GM06990 (cell line): ENCODE measurements at places on chromosomes 5 and 9.
A peak's percentile ranks its signal among the peaks of the same experiment; 100 is the strongest.

GRCh38 chr5:171899792-171900191 lies 106.6 kb downstream of the FBXW11 start:
- DNase-seq: no peak

DNA sequence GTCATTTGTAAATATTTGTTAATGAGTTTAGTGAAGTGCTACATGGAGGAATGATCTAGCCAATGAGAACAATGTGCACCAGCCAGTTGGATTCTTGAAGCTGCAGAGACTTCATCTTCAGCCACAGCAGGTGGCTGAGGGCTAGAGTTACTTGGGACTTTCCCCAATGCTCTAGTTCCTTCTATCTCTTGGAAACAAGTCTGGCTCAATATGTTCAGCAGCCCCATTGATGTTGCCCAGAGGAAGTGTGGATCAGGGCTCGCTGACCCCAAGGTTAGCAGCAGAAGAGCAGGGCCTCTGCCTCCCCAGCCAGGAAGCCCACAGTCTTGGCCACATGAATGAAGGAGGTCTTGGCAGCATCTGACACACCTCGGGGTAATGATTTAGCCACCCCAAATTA lies 117.5 kb downstream of the SLC1A3 start:
- DNase-seq: peak; percentile 74

- DNase-seq: no peak
These were observed 163.6 kb downstream of the SREK1 start for GRCh38 chr5:66307647-66308241.

GRCh38 chr5:172107571-172107970 lies 80.5 kb downstream of the STK10 start:
- no peak for DNase-seq

- DNase-seq: no peak
These were observed 22.3 kb downstream of the TCF7 start for GRCh38 chr5:134136771-134137170.

- no peak for DNase-seq
These were observed 151.3 kb upstream of the TLX3 start for GRCh38 chr5:171157775-171158174.

GRCh38 chr9:4855841-4856240 lies 63.1 kb downstream of the RCL1 start:
- DNase-seq: no peak

- DNase-seq: no peak
These were observed 69.8 kb downstream of the RNF130 start for GRCh38 chr5:180001742-180002141.

DNA sequence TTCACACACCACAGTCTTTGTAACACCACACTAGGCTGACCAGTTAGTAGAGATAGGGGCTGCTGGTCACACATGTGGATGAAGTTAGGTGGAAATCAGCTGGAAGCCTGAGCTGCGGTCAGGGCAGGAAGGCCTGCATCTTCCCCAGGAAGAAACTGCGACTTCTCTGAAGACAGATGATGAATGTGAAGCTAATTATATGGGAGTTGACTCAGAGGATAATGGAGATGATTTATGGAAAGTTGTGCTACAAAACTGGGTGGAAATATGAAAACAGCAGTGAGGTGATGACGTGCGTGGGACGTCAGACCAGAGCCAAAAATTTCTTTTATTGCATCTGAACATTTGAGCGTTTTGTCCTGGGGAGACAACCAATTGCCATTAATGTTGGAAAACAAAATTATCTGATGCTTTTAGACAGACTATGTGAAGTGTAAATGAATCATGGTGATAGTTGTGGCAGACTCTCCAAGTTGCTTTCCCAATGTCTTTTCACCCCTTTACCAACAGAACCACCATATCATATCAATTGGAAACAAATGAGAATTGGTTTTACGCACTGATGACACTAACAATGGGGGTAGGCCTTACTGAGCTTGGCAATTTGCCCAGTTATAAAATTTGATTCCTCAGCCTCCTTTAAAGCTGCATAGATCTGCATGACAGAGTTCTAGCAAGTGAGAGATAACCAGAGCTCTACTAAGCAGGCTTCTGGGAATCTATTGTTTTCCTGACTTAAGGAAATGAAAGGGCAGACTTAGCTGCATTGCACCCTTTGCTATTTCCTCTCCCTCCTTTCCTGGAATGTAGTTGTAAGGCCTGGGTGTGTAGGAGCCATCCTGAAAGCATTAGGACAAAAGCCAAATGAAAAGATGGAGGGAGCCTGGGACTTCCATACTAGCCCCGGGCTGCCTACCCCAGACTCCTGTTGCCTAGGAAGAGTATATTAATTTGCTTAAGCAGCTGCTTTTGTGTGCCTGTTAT lies 84.0 kb downstream of the RAB3C start:
- no peak for DNase-seq

- DNase-seq: no peak
These were observed 829.6 kb upstream of the ZNF608 start for GRCh38 chr5:125575891-125576505.

DNA sequence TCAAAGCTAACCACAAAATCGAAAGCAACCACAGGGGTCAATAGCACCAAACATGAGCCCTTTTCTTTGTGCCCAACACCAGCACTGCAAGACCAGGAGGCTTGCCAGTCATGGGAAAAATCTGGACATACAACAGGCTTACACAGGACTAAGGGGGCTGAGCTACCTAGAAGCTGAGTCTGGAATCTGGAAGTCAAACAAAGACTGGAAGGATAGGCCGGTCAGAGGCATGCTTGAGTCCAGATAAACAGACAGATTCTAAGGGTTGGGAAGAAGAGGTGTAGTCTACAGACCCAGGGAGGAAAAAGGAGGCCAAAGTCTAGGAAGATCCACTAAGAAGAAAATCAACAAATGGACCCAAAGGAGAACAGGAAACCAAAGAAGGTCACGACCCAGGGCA lies 73.3 kb downstream of the MYO10 start:
- no peak for DNase-seq

DNA sequence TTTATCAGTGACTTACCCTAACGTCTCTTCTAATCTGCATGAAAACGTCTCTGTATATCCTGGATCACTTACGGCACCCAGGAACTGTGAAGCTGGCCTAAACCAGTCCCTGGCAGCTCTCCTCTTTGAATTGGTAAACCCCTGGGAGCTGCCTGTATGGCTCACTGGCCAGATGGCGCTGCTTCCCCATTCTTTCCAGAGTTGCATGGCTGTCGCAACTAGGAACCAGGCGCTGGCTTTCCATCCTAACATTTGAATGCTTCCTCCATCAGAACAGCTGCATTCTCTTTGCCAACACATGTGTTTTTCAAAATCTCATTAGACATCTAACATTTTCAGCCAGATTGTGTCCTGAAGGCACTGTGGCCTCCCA lies 8.0 kb upstream of the PCA3 start:
- no peak for DNase-seq

DNA sequence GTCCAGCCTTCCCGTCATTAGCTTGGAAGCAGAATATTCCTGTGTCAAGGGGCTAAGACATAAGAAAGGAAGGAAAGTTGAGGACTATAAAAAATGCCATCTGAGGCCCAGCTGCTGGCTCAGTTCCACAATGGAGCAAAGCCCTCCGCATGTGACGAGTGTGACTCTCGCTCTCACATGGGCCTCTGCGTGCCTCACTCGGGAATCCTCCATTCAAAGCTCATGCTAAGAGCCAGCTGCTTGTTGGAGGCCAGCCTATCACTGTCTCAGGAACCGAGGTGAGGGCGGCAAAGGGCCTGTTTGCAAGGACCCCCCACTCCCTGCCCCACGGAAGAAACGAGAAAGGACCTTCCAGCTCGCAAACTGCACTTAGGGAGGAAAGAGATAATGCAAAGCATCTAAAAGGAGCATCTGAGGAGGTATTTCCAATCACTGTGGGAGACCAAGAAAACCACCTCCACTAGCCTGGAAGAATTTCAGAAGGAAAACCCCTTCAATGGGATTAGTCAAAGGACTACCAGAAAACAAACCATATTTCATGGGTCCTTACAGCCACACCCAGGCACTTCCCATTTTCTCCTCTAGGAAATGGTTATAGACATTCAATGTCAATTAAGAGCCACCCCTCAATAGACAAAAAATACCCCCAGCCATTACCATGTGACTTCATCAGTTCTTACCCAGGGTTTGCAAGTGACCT lies 95.3 kb downstream of the PRRT1B start:
- no peak for DNase-seq

GRCh38 chr5:38749861-38750260 lies 96.0 kb upstream of the OSMR start:
- DNase-seq: no peak

- DNase-seq: no peak
These were observed 129.6 kb downstream of the BARX1 start for GRCh38 chr9:93825348-93826115.

GRCh38 chr9:126860757-126861466 lies 473 bp downstream of the ZBTB34 start:
- peak; percentile 43 for DNase-seq

GRCh38 chr5:153752890-153753289 lies 262.4 kb downstream of the GRIA1 start:
- no peak for DNase-seq

- no peak for DNase-seq
These were observed 413.6 kb upstream of the TNC start for GRCh38 chr9:115531410-115532125.

- no peak for DNase-seq
These were observed 157.3 kb upstream of the DAPK1 start for GRCh38 chr9:87340391-87340790.

GRCh38 chr9:29873579-29873978 lies 2300.3 kb upstream of the C9orf72 start:
- no peak for DNase-seq

GRCh38 chr5:127876384-127876783 lies 173.2 kb downstream of the CCDC192 start:
- DNase-seq: no peak

DNA sequence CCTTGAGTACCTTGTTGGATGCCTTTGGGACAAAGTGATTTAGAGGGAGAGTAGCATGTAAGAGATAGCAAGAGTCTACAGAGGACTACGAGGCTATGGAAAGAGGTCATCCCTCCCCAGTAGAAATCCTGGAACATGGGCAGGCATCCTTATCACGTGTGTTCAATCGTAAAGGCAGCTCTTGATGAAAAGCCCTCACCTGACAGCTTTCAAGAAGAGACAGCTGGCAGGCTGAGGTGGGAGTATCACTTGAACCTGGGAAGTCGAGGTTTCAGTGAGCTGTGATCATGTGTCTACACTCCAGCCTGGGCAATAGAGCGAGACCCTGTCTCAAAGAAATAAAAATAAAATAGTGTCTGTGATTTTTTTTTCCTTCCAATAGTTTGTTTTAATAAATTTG lies 112.6 kb downstream of the PCSK5 start:
- no peak for DNase-seq

GRCh38 chr9:7150153-7150890 lies 392.5 kb downstream of the KDM4C start:
- no peak for DNase-seq

DNA sequence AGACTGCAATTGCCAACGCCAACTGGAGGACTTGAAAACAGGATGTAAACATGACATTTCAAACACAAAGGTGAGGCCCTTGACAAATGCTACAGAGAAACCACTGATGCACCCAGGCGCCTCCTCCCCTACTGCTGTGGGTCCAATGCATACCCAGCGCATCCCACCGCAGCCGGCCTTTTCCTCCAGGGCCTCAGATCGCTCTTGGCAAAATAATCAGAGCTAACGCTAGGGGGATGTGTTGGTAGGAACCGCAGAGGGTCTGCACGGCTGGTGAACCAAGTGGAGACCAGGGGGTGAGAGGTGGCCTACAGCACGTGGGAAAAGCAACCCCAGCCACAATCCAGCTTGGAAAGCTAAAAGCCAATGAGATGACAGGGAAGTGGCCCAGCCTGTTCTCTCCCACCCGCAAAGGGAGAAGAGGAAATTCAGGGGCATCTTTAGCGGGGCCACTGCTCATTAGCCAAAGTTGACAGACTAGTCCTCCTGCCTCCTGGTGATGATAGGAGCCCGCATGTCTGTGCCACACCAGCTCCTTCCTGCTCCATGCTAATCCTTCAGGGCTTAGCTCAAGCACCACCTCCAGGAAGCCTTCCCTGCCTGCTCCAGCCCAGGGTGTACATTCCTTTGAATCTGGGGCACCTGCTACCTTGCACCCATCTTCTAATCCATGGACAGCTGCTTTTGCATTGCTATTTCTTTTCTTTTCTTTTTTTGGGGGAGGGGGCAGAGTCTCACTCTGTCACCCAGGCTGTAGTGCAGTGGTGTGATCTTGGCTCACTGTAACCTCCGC lies 5.9 kb downstream of the FAM163B start:
- DNase-seq: no peak

DNA sequence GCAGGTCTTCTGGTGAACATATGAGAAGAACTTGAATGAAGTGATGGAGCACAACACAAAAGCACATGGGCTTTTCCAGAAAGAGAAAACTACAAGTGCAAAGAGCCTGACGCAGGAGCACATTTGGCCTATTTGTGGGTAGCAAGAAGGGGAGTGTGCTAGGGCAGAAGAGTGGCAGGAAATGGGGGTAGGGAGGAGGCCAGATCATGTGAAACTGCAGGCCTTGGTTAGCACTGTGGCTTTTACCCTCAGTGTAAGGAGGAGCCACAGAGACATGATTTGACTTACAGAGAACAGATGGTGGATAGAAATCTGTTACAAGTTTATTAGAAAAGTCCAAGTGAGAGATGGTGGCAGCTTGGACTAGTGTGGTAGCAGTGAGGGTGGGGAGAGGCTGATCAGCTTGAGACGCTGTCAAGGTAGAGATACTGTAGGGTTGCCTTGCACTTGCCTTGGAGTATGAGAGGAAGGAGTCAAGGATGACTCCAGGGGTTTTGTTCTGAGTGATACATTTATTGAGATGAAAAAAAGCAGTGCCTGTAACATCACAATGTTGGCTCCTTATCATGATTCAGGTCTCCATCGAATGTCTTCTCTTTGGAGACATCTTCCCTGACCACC lies 126.7 kb downstream of the PPP2R2B start:
- peak; percentile 15 for DNase-seq

GRCh38 chr5:180173875-180174586 lies 35.0 kb downstream of the RASGEF1C start:
- no peak for DNase-seq

DNA sequence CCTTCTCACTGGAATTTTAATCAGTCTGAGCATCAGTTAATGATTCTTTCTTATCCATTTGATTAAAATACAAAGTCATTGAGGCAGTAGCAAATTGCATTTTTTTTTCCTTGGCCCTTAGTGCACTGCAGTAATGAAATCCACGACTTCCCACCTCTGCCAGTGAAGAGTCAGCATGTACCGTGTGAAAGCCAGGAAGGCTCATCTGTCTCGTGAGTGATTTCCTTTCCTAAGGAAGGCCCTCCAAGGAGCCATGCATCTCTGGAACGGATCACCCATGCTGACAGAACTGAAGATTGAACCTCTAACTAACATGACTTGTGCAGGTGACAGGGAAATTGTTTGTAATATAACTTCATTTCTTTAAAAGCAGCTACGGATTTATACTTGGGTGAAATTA lies 51.6 kb downstream of the MED10 start:
- DNase-seq: no peak

- DNase-seq: no peak
These were observed 736.9 kb downstream of the TLE1 start for GRCh38 chr9:80952363-80952922.

- DNase-seq: no peak
These were observed 48.2 kb upstream of the ZNF169 start for GRCh38 chr9:94210616-94211603.

GRCh38 chr5:175517824-175518450 lies 39.6 kb downstream of the SFXN1 start:
- DNase-seq: no peak
